D721Med (cell line): ENCODE measurements at places on chromosomes 4 and X.

DNA sequence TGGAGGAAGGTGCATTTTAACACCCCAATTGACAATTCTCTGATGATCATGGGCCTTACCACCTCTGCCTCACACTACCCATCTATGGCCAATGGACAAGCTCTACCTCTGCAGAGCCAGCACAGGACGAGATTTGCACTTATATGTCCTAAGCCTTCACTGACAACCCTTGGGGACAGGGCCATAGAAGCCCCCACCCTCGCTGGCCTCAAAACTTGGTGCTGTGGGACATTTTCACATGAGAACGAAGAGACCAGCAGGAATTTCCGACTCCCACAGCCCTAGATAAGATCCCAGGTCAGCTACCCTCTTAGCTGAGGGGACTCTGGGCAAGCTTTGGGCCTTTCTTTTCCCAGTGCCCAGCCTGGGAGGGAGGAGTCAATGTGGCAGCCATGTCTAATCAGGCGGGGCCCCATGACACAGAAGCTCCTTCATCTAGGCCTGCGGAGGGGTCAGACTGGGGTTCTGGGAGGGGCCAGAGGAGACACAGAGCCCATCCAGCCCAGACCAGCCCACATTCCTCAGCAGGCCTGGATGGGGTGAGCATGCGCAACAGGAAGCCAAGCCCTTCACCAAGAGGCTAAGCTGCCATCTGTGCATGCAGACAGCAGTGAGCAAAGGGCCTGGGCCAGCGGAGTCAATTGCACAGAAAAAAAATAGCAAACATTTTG is 12.1 kb downstream of the PJA1 start:
- no peak for DNase-seq

DNA sequence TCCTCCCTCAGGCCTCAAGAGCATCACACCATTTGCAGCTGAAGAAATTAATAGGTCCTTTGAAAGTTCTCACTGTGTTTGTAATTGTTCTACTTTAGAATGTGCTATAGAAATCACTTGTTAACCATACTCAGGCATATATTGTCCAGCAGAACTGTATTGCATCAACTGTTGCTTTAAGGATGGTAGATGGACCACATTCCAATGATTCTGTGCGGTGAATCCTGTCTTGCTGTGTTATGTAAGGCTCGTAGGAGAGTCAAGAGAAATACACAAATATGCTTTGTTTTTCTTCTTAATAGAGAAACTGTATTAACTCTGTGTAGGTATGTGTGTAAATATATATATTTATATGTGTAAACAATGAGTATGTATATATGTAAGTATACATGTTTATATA is 6.3 kb upstream of the ADGRA3 start:
- no peak for DNase-seq

GRCh38 chr4:183657564-183657963 is 1.4 kb downstream of the RWDD4 start:
- no peak for DNase-seq

GRCh38 chrX:84320614-84321013 is 132.6 kb upstream of the RPS6KA6 start:
- DNase-seq = no peak

DNA sequence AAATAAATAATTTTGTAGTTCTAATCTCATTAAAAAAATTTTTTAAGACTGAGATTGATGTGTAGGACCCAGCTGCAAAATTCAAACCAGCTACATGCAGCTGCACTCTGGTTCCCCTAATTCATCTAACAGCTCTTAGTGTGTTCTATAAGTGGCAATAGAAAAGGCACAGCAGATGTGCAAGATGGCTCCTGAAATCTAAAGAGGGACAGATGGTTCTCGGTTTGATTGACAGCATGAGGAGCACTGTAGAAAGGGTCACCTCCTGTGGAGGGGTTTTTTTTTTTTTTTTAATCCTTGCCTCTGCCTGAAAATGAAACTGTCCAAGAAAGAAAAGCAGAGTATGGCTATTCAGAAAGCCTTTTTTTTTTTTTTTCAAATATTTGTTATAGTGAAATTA is 16.9 kb upstream of the OCIAD1 start:
- DNase-seq = peak; percentile 27

DNA sequence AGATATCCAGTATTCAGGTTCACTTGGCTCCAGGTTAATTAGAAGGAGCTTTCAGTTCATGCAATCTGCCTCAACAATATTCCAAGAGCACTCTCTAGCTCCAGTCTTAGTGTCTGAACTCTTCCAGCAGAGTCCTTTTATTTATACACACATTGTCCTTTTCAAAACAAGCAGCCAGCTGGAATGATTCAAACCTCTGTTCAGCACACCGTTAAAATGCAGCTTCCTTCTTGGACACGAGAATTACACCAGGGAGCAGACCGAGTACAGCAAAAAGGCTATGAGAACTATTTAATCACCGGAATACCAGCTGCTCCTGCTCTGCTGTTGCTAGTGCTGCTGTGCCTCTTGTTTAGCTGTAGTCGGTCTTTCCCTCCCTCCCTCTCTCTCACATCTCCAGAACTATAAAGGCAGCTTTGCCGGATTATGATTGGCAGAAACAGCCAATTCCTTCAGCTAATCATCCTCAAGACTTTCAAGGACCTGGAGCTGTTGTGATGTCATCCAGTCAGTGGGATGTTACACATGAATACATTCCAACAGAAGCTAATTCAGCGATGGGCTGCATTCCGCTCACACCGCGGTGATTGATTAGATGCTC is at the start of gene NDST4:
Gene NDST4, minus strand, starts transcription at position 115 of the 601 bp plus-strand sequence. CDS start 36,584 bp downstream, outside the sequence.
- DNase-seq = no peak

GRCh38 chr4:16048619-16049419 is 35.0 kb downstream of the PROM1 start:
- no peak for DNase-seq

DNA sequence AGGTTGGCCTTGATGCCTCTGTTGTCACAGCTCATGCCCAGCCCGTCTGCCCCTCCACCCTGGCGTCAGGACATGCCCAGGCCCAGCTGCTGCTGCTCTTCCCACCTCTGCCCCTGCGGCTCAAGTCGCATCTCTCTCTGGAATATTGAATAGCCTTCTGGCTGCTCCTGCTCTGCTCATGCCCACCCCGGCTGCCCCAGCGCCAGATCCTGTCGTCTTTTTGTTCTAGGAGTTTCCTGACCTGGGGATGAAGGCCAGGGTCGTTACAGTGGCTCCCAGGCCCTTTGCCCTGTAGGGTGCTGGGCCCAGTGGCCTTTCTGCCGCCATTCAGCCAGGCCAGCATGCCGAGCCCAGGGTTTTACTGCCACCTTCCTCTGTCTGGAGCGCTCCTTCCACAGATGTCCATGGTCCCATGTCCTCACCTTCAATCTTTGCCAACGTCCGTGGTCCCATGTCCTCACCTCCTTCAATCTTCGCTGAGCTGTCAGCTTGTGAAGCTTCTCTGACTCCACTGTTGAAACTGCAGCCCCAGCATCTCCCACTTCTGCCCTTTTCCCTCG is 9.7 kb downstream of the MAEA start:
- DNase-seq = no peak

- DNase-seq = no peak
These were observed 167.7 kb downstream of the MGST2 start for GRCh38 chr4:139833151-139833910.

- DNase-seq = no peak
These were observed 42.6 kb downstream of the SPANXA2 start for GRCh38 chrX:141632124-141632523.

- DNase-seq = no peak
These were observed 146.7 kb downstream of the PCDH7 start for GRCh38 chr4:30866907-30867306.

GRCh38 chr4:88027611-88028608 is 20.5 kb downstream of the PKD2 start:
- no peak for DNase-seq

DNA sequence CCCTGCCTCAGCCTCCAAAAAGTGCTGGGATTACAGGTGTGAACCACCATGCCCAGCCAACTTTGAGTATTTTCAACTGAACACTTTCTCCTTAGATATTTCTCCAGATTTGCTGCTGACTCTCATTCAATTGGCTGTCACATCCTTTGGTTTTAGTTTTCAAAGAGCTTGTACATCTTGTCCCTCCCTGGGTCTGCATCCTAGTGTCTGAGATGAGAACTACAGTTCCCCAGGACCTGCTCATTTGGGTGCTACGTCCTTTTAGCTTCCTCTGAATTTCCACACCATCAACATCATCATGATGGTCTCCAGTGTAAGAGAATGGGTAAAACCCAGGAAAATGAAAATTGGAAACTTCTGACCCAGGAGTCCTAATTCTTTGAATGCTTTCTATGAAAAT is 312.9 kb downstream of the NLGN4X start:
- DNase-seq = no peak

- no peak for DNase-seq
These were observed 49.6 kb downstream of the FBXL5 start for GRCh38 chr4:15605537-15605936.

DNA sequence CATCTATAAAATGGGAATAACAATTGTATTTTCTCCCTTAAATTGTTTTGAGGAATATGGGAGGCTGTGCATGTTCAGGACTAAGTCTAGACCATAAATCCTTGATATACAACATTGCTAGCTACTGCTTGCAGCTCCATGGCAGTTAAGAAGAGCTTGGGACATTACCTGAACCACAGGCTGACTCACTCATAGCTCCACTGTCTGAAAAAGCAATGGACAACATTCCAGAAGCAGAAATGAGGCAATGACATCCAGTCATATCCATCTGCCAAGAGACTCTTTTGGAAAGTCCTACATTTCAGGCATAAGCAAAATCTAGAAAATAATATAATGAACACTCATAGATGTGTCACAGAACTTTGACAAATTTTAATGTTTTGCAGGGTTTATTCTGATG is 167.3 kb upstream of the LEF1 start:
- DNase-seq = no peak

GRCh38 chr4:118279328-118279727 is 73.5 kb downstream of the PRSS12 start:
- no peak for DNase-seq

DNA sequence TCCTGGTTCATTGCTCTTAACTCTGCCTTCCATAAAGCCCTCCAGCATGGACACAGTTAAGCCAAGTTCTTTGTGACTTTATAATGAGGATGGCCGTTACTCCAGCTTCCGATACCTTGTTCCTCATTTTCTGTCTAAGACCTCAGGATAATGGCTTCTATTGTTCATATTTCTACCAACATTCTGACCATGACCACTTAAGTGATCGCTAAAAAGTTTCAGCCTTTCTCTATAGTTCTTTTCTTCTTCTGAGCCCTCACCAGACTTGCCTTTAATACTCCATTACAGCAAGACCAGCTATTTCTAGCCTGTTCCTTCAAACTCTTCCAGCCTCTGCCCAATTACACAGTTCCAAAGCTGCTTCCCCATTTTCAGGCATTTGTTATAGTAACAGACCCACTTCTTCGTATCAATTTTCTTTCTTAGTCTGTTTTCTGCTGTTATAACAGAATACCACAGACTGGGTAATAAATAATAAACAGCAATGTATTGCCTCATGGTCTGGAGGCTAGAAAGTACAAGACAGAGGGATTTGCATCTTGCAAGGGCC is 12.3 kb downstream of the RNF175 start:
- DNase-seq = no peak

DNA sequence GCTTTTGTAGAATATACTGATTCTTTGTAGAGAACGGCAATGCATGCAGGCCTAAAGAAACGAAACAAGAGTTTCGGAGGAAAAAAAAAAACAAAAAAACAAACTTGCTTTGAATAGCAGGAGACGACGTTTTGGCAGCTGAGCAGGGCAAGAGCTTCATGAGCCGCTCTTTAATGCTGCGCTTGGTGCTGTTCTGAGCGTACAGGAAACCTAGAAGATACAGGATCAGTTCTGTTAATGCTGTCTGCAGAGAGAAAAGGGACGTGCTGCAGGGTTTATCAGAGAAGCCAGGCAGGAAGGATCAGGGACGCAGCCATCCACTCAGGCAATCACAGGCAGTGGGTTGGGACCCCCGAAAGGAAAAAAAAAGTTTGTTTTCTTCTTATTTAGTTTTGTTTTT is 182.2 kb downstream of the PACRGL start:
- DNase-seq = no peak

GRCh38 chrX:111387470-111388070 is 24.4 kb downstream of the DCX start:
- DNase-seq = no peak

GRCh38 chr4:104302731-104303130 is 192.0 kb downstream of the CXXC4 start:
- no peak for DNase-seq

DNA sequence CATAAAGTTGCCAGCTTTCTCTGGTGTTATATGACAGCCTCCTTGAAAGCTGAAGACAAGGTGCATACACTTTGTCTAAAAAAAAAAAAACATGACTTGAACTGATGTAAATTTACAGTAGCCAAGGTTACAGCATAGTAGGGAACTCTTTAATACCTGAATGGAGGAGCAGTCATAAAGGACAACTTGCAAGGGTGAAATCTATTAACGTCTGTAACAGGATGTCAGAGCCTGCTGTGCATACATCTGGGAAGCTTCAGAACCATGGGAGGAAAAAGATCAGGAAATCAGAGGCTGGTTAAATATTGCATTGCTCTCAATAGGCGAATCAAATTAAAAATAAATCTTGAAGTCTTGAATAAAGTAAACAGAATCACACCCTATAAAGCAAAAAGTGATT is 484.0 kb upstream of the CTSO start:
- no peak for DNase-seq

- DNase-seq = no peak
These were observed 10.3 kb upstream of the UGT2B11 start for GRCh38 chr4:69224891-69225290.

GRCh38 chr4:183260491-183261151 is 59.5 kb downstream of the CLDN22 start:
- DNase-seq = no peak

GRCh38 chr4:54109241-54110018 is 9.5 kb downstream of the GSX2 start:
- no peak for DNase-seq

DNA sequence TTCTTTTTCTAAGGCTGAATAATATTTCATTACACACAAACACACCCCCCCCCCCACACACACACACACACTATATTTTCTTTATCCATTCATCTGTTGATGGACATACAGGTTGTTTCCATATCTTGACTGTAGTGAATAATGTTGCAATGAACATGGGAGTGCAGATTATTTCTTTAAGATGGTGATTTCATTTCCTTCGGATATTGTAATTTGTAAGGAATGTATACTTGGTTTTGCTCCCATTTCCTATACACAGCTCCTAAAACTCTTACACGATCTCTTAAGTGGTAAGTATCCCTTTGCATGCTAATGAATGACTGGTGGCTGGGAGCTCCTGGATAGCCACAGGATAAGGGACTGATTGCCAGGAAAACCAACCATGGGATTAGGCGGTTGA is 14.7 kb upstream of the RBMXL3 start:
- DNase-seq = no peak

GRCh38 chr4:183437452-183437851 is 7.0 kb upstream of the CDKN2AIP start:
- DNase-seq = no peak
